Pancreas (tissue), 10 donors: ENCODE measurements at places on chromosomes 7 and 10.

- no peak for DNase-seq
These were observed 201.8 kb downstream of the GLI3 start for GRCh38 chr7:42035210-42035609.

DNA sequence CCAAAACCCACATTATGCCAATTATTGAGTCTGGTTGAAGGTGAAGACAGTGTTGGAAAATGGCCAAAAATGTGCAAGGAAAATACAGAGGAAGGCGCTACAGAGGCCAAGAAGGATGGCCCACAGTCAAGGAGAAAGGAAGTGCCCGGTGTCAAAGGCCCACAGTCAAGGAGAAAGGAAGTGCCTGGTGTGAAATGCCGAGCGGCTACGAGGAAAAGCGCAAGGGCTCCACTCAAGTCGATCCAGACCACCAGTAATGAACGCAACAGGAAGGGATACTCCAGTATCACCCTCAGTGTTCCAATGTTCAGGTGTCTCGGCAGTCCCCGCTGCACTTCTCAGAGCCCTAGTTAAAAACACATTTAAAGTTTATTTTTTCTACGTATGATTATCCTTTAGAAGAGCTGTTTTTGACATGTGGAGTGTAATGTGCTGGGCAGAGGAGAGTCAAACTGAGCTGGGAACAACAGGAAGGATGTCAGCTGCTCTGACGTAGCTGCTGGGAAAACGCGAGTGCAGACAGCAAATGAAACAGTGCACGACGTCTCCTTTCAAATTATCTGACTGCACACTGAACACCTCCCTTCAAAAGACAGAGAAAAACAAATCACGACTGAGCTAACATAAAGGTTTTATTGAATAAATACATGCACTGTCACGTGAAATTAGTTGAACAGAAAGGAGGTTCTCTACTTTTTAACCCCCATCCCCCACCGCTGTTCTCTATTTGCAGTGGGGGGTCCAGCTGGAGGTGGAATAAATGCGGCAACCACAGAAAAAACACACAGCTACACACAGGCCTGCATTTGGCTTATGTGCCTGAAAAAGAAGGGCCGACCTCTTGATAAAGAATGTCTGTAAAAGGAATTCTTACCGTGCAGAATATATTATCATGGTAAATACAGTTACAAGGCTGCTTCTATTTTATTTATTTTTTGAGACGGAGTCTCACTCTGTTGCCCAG is 26.1 kb upstream of the NCAPG2 start:
- no peak for DNase-seq

- peak; percentile 33 for DNase-seq
These were observed 18.7 kb downstream of the AKR1C1 start for GRCh38 chr10:4981722-4982471.

GRCh38 chr10:122875843-122876466 is 3.4 kb downstream of the FAM24B start:
- no peak for DNase-seq

DNA sequence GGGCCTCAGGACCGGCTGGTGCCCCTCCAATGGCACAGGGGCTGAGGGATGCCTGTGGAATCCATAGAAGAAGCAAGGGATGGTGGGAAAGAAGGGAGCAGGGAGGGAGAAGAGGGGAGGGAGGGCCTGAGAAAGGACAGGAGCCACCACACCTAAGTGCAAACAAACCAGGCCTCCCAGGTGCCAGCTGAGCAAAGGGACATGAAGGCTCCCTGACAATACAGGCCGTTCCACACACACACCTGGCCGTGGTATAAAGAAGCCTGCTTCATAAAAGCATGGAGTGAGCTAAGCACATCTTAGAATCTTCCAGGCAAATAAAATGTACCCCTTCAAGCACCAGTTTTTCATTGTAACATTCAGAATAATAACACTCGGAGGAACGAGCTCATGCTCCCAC is 54.0 kb downstream of the OAT start:
- DNase-seq = no peak

- DNase-seq = no peak
These were observed 6.4 kb downstream of the USP6NL start for GRCh38 chr10:11604865-11605650.

DNA sequence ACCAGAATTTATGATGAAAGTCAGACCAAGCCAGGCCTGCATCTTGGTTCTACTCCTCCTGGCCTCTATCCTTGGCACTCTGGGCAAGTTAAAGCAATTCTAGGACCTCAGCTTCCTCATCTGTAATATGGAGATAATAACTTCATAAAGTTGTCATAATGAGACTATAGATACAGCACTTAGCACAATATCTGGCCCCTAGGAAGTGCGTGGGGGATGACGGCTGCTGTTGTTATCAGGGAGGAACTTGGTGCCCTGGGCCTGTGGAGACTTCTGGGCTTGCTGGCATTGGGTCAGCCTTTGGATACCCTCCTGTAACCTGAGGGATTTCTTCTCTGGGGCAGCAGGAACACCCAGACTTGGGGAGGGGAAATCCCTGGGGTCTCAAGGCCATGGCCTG is 27.6 kb downstream of the PFKFB3 start:
- no peak for DNase-seq

GRCh38 chr7:1736484-1736817 is 66.4 kb downstream of the ELFN1 start:
- DNase-seq = no peak

DNA sequence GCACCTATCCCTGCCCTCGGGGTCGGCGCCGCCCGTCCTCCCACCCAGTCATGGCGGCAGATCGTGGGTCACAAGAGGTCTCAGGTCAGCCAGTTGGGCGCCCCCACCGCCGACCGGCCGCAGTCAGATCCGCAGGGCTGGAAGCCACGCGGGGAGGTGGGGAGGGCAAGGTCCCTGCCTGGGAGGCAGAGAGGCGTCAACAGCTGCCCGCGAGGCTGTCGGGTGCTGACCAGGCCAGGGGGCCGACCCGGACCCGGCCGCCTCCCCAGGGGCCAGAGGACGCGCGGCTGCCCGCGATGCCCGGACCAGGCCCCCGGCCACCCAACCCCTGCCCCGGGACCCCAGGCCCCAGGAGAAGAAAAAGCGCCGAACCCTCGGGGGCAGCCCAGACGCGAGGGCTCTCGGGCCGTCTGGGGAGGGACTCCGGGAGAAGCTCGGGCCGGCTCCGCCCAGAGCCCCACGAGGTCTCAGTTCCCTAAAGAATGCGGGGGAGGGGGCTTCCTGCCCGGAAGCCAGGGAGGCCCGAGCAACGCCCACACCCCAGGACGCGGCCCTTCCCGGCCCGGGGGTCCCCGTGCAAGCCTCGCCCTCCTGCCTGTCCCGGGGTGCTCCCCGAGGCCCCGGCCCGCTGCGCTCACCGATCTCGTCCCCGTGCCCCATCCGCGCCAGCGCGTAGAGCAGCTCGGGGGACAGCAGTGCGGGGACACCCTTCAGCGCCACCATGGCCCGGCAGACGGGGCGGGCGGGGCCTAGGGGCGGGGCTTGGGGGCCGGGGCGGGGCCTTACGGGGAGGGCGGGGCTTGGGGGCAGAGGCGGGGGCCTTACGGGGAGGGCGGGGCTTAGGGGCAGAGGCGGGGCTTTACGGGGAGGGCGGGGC is at the start of gene FUOM:
FUOM (minus strand) TSS at position 735 of the 877 bp plus-strand sequence; CDS start at position 723, 12 bp downstream.
- DNase-seq = no peak

DNA sequence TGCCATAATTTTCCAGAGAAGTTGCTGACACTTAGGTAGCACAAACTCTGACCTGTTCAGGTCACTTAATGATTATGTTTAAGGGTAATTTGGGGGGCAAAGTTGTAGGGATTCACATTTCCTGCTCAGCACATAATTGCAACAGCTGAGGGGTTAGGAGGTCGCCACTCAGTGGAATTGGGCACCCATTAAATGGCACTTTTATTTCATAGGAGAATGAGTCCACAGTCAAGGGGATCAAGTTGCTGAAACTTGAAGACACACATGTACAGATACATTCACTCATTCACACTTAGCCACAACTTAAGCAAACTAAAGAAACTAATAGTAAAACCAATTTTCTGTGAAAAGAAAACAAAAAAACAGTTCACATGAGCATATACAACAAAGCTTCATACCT is 1.5 kb downstream of the PCDH15 start:
- no peak for DNase-seq

DNA sequence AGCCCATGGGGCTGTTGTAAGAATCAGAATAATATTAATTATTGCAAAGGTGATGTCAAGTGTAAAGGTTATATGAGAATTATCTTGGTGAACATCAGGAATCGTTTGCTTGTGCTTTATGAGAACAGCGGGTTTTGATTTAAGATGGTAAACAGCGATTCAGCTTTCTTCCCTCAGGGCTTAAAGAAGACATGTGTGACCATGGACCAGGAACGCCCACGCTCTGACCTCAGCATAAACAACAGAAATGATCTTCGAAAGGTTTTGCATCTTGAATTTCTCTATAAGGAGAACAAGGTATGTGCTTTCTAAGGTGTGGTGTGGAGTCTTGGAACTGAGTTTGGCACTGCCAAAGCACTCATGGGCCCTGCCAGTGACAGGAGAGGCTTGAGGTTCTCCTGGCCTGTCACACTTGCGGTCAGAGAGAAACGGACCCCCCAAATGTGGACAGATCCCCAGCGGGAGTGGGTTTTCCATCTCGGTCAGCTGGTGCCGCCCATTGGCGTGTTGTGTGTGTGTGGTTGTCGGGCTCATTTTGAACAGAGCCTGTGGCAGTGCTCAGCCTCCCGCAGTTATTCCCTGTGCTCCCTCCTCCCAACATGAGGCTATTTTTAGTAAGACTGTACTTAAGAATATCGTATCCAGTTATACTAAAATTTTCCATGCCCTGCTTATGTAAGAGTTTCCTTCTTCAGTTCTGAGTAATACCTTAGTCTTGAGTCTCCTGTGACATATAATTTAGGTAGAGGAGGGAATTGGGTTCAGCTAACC is 7.2 kb downstream of the MINDY4 start:
- DNase-seq = no peak

GRCh38 chr10:117621795-117622420 is 79.4 kb downstream of the EMX2 start:
- DNase-seq = no peak

GRCh38 chr7:41097501-41097900 is 605.4 kb downstream of the INHBA start:
- DNase-seq = no peak

DNA sequence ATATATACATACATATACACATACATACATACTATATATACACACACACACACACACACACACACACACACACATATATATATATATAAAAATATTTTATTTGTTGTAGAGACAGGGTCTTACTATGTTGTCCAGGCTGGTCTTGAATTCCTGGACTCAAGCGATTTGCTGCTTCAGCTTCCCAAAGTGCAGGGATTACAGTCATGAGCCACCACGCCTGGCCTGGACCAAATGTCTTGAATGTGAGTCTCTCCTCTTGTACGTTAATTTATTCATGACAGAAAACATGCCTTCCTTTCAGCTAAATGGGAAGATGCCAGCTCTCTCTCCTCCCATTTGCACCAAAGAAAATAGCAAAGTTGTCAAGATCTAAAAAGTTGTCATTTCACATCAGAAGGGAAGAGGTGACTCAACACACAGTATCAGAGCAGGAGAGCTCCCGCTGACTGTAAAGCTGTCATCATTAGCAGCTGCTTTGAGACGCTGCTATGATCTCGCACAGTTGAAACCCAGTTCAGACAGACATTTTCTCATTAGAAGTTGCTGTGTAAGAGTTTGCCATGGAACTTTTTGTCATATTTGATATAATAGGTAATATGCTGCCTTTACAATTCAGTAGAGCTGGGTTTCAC is 224.3 kb downstream of the SFMBT2 start:
- no peak for DNase-seq
